ENCODE measurements at places on chromosomes 2 and 18.

GRCh38 chr2:157052685-157053224 is 204.8 kb upstream of the GALNT5 start:
- DNase-seq, result no peak

DNA sequence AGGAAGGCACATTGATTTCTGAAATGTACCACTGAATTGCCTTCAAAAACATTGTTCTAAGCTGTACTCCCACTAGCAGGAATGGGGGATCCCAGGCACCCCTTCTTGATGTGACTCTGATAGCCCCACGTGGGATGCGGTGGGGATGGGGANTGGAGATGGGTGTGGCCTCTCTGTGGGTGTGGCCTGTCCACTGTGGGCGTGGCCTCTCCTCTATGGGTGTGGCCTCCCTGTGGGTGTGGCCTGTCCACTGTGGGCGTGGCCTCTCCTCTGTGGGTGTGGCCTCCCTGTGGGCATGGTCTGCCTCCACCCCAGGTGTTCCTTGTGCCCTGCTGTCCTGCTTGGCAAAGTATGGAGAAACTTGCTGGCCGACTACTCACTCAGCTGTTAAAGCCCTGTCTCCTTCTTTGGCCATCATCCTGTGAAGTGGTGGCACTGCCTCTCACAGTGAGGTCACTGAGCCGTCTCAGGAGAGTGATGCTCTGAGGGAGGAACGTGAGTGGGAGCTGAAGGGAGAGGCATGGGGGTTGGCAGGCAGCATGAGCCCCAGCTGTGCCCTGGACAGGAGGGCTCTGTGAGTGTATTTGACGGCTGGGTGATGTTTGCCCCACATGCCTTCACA is 6.7 kb upstream of the PARD6G start:
- no peak for DNase-seq

DNA sequence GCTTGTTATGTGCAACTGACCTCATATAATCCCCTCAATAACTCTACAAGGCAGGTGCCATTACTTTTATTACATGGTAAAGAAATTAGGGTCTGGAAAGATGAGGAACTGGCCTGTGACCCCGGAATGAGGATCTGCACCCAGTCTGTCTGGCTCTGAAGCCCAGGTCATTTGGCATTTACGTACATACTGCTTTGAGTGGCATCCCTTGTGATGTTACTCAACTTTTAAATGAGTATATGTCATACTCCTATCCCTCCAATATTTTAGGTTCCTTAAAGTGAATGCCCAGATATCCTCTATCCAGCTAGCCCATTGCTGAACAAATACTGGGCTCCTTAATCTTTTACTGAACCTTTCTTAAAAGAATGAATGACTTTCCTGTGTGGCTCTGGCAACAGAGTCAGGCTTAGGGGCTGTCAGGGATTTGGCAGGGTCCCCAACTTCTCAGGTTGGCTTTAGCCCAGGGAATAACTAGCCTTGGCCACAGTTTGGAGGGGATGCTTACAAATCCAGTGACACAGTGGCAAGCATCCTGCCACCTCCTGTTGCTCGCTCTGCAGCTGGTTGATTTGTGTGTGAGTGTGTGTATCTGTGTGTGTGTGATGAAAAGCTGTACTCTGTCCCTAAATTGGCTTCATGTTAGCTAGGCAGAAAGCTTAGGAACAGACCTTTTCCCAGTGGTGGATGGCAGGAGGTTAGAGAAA is 3.4 kb upstream of the CXCR4 start:
- DNase-seq, result no peak

DNA sequence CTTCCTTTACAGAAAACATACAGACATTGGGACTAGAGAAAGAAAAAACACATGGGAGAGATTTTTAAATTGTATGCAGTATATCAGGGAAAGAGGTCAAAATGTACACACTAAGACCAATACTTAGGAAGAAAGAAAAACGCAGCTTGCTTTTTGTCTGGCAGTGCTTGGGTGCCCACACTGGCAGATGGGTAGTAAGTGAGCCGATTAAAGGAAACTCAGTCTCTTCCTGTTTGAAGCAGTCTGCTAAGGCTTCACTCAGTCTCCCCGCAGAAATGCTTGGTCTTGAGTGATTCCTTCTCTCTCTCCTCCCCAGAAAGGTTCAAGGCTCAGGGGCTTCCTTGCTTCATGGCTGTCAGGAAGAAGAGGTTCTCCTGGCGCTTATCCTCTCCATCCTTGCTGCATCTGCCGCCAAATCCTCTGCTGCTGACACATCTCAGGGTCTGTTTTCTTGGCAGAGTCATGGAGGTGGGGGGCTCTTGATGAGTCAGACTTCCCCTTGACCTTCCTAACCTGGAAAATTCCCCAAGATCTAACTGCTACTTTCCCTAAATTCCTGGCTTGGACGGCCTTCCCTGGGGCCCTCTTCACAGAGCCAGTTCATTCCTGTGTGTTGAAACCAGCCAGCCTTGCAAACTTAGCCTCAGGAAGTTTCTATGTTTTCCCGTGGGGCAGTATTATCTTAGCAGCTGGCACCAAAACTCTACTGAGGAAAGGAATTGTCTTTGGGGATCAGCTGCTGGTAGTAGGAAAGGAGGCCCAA is 10.5 kb upstream of the TMSB10 start:
- no peak for DNase-seq

DNA sequence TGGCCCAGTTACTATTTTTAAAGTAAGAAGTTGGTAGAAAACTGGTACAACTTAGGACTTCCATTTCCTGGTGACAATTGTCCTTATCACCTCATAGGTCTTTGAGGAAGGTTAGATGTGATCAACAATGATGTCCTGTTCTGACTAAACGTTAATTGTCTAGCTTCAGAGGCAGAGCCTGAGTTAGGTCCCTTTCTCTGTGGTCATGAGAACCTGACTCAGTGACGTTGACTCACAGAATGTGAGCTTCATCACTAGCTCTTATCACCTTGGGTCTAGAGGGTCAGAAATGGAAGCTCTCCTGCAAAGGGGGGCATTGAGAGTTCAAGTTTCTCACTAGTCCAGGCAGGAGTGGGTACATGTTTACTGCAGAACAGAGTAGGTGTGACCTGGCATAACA is 60.6 kb upstream of the ATP8B1 start:
- DNase-seq, result no peak

DNA sequence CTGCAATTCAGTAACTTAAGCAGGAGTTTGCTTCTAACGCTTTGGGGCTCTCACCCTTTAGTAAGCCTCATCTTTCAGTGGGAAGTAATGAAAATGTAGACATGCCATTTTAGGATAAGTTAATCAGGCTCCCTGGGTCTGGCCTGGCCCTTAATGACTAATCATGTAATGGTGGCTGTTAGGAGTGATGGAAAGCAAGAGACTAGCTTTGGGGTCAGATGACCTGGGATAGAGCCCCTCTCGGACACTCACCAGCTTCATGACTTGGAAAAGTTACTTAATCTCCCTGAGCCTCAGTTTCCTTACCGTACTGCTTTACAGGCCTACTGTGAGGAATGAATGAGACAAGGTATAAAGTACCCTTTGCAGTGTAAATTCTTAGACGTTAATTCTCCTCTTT is 194.4 kb downstream of the LPIN1 start:
- no peak for DNase-seq

GRCh38 chr2:36951574-36951973 is 14.8 kb downstream of the STRN start:
- no peak for DNase-seq

All from mesenteric fat pad (tissue), 1 donor.